ENCODE measurements at places on chromosomes 16 and 17. TPM values are rescaled to one million over a fixed set of nuclear protein-coding genes. Genes with fewer than 3 reads are reported as not detected.

Gene SLFN14
- total RNA-seq, result not detected

Gene ZNF205
- not detected for total RNA-seq

Gene ERBB2
- 4.1 TPM for total RNA-seq

Gene TBC1D3H
- total RNA-seq, result not detected

Gene MGRN1
- 73.6 TPM for total RNA-seq

Gene RNF222
- 0.15 TPM for total RNA-seq

Gene FADS6
- not detected for total RNA-seq
